ENCODE measurements at places on chromosomes 7 and 10. TPM values are rescaled to one million over a fixed set of nuclear protein-coding genes. Genes with fewer than 3 reads are reported as not detected.

CHRM2 gene
- not detected for total RNA-seq

EVX1 gene
- not detected for total RNA-seq

GRCh38 chr10:96608262-96608661, 21.4 kb upstream of the TM9SF3 start:
- no peak overlapping the region for H3K4me3 ChIP-seq
- DNase-seq: no peak
- no peak overlapping the region for H3K27ac ChIP-seq
- peaks cover 4% of the 10 kb centered on the region for H3K4me1 ChIP-seq
- H3K27me3 ChIP-seq: no peaks in the 10 kb centered on the region

- H3K27me3 ChIP-seq: peaks cover 14% of the 10 kb centered on the region
- peaks cover 6% of the 10 kb centered on the region for H3K4me1 ChIP-seq
These were observed 38.4 kb upstream of the PLXNA4 start for GRCh38 chr7:132614428-132615318.

VSTM2A gene
- total RNA-seq: not detected

DNA sequence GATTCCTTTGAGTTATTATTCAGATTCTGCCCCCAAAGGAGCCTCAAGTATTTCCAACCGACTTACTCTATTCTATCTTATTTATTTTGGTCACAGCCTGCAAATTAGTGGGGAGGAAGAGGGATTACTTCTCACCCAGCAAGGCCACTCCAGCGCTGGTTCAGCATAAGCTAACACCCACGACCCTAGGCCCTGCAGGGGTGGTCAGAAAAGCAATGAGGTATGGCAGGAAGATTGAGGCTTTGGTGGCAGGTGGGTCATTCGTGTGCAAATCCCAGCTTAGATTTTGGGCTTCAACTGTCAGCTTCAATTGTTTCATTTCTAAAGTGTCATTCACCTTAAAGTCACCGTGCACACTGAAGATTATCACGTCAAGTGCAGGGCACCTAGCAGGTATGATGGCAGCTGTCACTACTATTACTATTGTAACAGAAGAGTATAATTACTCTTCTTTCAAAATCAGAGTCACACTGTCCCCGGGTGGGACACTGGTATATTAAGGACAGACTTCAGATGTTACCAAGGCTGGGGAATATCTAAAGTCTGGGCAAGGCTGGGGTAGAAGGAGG, 48.8 kb upstream of the OPTN start:
- H3K27ac ChIP-seq: no peak overlapping the region
- no peak for DNase-seq
- H3K4me3 ChIP-seq: no peak overlapping the region
- H3K27me3 ChIP-seq: peaks cover 19% of the 10 kb centered on the region

GRCh38 chr7:85196696-85197095, 9.8 kb upstream of the SEMA3D start:
- no peaks in the 10 kb centered on the region for H3K36me3 ChIP-seq
- H3K4me1 ChIP-seq: no peaks in the 10 kb centered on the region
- H3K27me3 ChIP-seq: no peaks in the 10 kb centered on the region
- no peak overlapping the region for H3K4me3 ChIP-seq
- DNase-seq: no peak

GRCh38 chr7:42587806-42588205, 324.1 kb downstream of the C7orf25 start:
- H3K27me3 ChIP-seq: no peaks in the 10 kb centered on the region
- no peaks in the 10 kb centered on the region for H3K4me1 ChIP-seq
- DNase-seq: no peak
- no peaks in the 10 kb centered on the region for H3K36me3 ChIP-seq
- no peak overlapping the region for H3K4me3 ChIP-seq

GRCh38 chr10:62696798-62697197, 107.7 kb upstream of the ADO start:
- H3K36me3 ChIP-seq: peaks cover 11% of the 10 kb centered on the region
- H3K4me3 ChIP-seq: no peak overlapping the region
- no peak for DNase-seq
- H3K27me3 ChIP-seq: peaks cover 3% of the 10 kb centered on the region

- no peaks in the 10 kb centered on the region for H3K36me3 ChIP-seq
- no peak overlapping the region for H3K27ac ChIP-seq
- peaks cover 29% of the 10 kb centered on the region for H3K4me1 ChIP-seq
- H3K4me3 ChIP-seq: no peak overlapping the region
- peaks cover 4% of the 10 kb centered on the region for H3K27me3 ChIP-seq
These were observed 4.9 kb downstream of the PRTFDC1 start for GRCh38 chr10:24947304-24948097.

DNA sequence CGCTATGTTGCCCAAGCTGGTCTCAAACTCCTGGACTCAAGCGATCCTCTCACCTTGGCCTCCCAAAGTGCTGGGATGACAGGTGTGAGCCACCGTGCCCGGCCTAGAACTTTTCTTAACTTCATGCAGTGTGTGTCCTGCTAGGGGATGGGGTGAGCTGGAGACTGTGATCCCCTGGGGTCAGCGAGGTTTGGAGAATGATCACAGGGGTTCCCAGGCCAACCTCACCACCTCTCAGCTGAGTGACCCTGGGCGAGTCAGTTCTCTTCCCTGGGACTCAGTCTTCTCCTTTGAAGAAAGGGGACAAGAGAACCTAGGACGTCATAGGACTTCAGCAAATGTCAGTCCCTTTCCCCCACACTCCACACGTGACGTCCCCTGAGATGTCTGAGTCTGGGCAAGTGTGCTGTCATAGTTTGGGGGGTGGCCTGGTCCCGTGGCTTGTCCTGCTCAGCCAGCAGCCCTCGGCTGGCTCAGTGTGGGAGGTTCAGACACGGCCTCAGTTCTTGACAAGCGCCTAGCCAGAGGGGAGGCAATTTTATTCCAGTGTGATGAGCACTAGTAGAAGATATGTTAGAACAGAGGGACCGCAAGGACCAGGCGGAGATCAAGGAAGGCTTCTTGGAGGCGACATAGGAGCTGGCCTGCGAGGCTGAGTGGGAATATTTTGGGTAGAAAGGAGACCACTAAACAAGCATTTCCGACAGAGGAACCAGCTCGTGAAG, 43.3 kb upstream of the ELN start:
- H3K27ac ChIP-seq: no peak overlapping the region
- no peaks in the 10 kb centered on the region for H3K36me3 ChIP-seq
- H3K4me1 ChIP-seq: no peaks in the 10 kb centered on the region
- DNase-seq: no peak

- H3K4me3 ChIP-seq: no peak overlapping the region
- H3K36me3 ChIP-seq: peaks cover 2% of the 10 kb centered on the region
- DNase-seq: peak; percentile 33
These were observed 34.3 kb downstream of the SRPK2 start for GRCh38 chr7:105354383-105354782.

NEURL1 gene
- total RNA-seq: 1.8 TPM

- H3K36me3 ChIP-seq: no peaks in the 10 kb centered on the region
- no peaks in the 10 kb centered on the region for H3K4me1 ChIP-seq
- no peak overlapping the region for H3K4me3 ChIP-seq
These were observed 7.7 kb upstream of the RET start for GRCh38 chr10:43069211-43069515.

DNA sequence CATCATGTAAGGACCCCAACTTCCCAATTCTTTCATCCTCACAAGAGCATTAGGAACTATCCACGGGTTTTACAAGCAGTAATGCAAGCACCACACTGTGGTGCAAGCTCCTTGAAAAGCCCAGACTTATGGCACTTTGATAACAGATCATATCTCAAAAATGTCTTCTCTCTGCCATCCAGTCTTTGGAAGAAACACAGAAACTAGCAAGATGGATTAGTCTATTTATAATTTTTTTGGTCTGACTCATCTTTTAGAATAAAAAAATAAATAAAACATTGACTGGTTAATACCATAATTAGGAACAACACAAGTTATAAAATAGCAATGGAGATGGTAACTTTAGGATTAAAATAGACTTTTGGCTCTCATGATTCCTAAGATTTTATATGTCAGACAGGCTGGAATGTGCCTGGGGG, 49.0 kb upstream of the CALD1 start:
- peaks cover 27% of the 10 kb centered on the region for H3K4me1 ChIP-seq
- no peak for DNase-seq
- no peaks in the 10 kb centered on the region for H3K27me3 ChIP-seq
- H3K27ac ChIP-seq: peak overlapping the region; percentile 64
- H3K4me3 ChIP-seq: no peak overlapping the region
- peaks cover 6% of the 10 kb centered on the region for H3K36me3 ChIP-seq

TAS2R39 gene
- total RNA-seq: not detected
